ENCODE measurements at places on chromosomes 7 and 10.

GRCh38 chr10:83023662-83024061 lies 1115.6 kb upstream of the GHITM start:
- DNase-seq = peak; percentile 36

DNA sequence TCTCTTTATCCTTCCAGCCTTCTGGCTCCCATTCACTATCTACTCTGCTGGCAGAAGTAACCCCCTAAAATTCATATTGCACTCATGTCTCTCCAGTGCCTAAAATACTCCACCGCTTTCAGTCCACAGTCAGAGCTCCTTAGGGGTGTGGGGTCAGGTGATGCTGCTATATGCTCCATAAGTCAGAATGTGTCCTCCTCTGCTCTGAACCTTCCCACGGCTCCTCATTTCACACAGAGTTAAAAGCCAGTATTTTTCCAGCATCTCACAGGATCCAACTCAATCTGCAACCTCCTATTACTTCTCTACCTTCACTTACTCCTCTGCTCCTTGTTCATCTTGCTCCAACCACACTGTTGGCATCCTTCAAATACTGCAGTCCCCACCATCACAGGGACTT lies 31.1 kb upstream of the CHCHD3 start:
- DNase-seq = no peak

- DNase-seq = no peak
Observed at GRCh38 chr10:54614072-54614471, 187.0 kb downstream of the PCDH15 start.

DNA sequence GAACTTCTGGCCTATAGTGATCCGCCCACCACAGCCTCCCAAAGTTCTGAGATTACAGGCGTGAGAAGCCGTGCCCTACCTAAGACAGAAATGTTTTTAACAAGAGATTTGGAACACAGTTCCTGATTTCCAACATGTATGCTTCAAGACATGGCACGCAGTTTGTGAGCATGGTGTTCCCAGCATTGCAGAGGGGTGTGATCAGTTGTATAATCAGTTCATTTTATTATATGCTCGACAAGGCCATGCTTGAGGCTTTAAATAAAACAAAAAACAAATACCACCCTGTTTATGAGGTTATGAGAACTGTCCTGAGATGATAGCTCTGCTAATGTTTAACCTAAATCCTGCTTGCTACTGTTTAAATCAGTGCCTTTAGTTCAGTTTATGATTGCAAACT lies 60.2 kb downstream of the TASOR2 start:
- no peak for DNase-seq

DNA sequence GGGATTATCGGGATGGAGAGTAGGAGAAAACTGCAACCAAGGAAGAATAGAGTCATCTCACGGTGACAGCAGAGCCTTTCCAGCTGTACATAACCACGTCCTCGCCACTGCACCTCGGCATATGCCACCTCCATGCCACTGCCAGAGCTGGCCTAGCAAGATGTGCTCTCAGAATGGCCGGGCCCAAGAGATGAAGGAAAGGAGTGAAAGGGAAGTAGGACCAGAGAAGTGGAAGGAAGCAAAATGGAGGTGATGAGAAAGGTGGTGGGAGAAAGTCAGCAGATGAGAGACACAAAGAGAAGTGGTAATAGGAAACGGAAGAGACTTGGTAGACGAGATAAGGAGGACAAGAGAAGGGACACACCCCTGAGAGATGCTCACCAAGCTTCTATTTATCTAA lies 8.0 kb upstream of the CALU start:
- DNase-seq = no peak

DNA sequence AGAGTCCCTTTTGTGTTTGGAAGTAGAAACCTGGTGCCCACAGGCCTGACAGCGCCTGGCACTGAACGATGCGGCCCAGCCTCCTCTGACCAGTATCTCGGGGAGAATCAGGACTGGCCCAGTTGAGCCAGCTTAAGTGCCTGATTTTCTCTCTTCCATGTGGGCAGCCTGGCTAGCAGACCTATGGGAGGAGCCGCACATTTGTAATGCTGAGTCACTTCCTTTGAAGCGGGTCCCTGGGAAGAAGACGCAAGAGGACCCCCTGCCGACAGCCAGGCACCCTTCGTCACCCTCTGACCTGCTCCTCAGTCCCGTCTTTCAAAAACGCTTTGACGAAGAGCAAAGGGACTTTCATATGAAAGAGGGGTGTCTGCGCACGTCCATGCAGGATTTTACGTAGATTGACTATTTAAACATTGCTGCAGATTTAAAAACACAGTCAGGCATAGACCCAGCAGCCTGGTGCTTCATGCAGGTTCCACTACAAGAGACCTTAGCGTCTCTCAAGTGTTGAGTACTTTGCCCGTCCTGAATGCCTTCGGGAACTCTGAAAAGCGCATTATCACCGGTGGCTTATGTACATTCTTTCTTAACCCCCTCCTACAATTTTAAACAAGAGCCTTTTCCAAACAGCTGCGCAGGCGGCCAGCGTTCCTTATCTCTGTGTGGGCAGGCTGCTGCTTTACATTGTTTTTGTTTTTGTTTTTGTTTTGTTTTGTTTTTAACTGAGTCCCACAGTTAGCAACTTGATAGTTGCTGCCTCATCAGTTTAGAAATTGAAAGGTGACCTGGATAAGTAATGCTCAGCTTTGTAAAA lies 36.5 kb upstream of the AP5Z1 start:
- peak; percentile 81 for DNase-seq
